ENCODE measurements at places on chromosomes 12 and 14.

DNA sequence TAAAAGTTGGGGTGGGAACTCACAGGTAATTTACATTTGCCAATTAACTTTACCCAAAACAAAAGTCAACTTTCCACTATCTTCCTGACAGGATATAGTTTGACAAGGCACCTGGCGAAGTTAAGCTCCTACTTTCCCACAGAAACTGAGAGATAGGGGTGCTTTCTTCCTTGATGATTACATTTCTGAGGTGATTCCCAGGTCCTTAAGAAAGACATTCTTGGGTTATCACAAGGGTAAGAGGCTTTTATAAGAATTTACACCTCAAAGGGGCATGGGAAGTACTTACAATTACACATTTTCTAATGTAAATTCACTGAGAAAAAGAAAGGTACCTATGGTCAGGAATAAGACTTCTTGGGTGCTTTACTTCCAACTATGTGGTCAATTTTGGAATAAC, 660.9 kb upstream of the MGAT4C start:
- no peak for DNase-seq

DNA sequence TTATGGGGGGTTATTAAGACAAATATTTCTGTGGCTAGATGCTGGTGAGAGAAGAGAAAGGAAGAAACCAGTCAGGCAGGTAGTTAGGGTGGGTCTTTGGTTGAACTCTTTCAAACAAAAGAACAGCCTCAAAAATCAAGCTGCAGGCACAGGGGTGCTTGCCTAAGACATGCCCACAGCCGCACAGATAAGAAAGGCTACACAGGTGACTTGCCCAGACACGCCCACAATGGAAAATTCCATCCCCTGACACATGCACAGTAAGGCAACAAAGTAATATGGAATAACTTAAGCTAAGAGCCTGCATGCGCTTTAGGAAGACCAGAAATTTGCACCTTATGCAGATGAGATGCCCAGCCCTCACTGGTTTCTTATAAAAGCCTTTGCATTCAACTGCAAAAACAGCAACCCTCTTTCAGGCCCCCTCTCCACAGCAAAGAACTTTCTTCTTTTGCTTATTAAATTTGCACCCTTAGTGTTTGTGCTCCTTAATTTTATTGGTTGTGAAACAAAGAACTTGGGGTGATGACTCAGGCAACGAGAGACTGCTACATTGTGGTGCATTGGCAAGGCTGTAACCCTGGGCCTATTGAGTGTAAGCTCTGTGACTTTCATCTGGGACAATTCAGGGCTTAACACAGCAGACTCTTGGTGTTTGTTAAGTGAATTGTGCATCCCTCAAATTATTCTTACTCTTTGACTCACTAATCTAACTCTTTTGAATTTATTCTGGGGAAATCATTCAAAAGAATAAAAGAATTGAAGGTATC, 149.4 kb downstream of the RPAP3 start:
- DNase-seq: no peak

- DNase-seq: no peak
Observed at GRCh38 chr12:68173792-68174191, 14.3 kb upstream of the IFNG start.

- DNase-seq: no peak
Observed at GRCh38 chr12:75715323-75715644, 203.9 kb upstream of the KRR1 start.

All from GM06990 (cell line).